ENCODE measurements at places on chromosomes 7 and 10.

DNA sequence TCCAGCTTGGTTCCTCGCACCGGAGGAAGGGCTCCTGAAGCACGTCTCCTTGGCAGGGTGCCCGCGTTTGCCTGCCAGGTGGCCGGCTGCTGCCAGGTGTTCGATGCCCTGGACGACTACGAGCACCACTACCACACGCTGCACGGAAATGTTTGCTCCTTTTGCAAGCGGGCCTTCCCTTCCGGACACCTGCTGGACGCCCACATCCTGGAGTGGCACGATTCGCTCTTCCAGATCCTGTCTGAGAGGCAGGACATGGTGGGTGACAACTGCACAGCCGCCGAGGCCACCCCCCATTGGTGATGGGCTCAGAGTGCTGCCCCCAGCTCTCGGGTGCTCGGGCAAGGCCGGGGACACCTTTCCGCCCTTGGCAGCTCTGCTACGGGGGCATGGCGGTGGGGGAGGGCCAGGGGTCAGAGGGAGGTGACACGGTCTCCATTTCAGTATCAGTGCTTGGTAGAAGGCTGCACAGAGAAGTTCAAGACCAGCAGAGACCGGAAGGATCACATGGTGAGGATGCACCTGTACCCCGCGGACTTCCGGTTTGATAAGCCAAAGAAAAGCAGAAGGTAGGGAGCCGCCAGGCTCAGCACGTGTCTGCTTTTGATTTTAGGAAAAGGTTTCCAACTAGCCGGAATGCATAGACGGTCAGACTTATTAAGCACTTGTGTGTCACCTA is 1.1 kb downstream of the ZNF511 start:
- no peak for DNase-seq

DNA sequence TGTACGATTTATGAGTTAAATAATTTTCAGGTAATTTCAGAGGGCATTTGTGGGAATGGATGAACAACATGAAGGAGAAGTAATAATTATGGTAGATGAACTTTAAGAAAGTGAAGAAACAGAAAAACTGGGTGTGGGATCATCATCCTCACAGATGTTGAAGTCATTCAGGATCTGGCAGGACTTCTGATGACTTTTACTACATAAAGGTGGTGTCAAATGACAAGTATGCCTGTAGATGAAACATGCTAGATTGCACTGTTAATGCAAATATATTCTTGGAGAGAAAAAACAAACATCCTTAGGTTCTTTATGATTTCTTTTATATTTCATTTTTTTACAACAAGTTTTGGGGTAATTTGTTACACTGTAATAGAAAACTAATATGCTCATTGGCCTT is 230.2 kb downstream of the PCLO start:
- no peak for DNase-seq

- no peak for DNase-seq
Observed at GRCh38 chr10:77212632-77213031, 425.0 kb downstream of the KCNMA1 start.

GRCh38 chr7:55794527-55794926 is 68.0 kb downstream of the SEPTIN14 start:
- no peak for DNase-seq

DNA sequence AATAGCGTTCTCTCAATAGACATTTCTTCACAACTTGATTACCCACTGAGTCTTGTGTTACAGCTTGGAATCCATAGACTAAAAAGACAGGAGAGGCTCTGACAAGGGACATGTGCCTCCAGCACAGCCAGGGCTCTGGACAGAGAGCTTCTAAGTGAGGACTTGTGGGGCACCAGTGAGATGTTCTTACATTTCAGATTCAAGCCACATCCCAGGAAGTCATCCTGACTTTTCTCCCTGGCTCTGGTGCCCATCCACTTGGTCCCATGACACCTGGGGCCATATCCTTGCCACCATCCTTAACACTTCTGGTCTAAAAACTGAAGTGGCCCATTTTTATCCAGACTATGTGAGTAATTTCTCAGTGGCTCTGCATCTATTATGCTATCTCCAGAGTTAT is 440.1 kb downstream of the TCERG1L start:
- DNase-seq: no peak

DNA sequence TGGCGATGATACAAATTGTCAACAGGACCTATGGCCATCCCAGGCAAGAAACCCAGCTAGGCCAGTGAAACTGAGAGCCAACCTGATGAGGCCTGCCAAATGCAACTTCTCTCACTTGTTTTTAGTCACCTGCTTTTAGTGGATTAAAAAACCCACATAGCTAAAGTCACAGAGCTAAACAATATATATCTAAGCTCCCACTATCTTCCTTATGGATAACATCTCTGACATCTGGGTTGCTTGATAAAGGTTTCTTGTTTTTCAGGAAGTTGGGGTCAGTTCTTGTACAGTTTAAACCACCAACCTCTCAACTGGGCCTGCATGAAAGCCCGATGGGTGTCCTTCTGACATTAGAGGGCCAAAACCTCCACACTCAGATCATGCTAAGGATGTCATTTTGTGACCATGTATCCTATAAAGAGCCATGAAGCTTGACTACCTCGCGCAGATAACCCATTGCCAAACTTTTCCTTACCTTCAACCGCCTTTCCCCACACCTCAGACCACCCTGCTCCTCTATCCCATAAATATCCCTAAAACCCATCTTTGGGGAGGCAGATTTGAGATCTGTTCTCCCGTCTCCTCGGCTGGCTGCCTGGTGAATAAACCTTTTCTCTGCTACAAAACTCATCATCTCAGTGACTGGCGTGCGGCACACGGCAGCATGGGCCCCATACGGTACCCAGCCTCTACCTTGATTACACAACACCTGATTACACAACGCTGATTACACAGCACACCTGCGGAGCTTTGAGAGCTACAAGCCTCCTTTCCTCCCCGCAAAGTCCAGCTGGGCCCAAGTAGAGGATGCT is 797 bp upstream of the STMP1 start:
- DNase-seq: no peak

DNA sequence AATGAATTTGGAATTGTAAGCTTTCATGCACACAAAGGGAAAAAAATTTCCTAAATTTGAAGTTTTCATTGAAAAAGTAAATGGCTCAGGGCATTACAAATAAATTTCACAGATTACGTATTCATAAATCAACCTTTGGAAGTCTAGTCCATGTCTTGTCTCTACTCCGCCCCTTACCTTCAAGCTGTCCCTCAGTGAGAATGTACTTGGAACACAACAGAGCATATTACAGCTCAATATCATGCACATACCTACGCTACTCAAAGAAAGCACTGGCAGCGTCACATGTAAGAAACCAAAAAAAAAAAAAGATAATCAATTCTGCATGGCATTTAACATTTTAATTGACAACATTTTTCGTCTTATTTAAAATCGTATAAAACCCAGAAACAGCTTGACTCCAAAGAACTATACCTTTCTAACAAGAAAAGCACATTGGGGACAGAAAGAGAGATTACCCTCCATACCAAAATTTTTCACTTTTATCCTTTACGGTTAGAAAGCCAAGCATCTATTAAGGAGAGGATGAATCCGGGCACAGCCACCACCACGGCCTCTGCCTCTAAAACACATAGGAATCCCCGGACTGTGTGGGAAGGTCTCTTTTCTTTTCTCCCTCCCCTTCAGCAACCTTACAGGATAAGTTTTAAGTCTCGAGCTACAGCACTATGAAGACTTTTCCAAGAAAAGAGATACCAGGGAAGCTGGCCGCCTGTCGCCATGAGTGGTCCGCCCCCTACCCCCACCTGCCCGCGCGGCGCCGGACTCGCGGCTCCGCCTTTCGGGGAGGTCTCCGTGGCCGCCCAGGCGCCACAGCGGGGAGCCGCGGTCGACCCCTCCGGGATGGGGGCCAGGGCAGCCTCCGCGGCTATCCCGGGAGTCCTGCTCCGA is 1.1 kb downstream of the JMJD1C start:
- DNase-seq: no peak

DNA sequence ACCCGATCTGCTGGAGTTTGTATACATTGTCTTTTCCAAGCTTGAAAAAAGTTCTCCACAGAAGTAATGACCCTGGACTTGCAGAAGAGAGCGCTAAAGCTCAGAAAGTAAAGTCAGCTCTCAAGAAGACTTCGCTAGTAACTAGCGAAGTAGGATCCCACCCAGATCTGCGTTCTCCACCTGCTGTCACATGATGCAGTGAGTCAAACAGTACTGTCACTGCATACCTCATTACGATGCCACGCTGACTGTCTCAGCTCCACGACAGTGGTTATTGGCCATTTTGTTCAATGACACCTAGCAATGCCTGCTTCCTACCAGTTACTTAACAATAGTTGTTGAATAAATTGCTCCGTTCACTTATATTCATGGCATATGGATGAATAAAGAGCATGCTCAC is 29.7 kb upstream of the SEC61G start:
- no peak for DNase-seq

DNA sequence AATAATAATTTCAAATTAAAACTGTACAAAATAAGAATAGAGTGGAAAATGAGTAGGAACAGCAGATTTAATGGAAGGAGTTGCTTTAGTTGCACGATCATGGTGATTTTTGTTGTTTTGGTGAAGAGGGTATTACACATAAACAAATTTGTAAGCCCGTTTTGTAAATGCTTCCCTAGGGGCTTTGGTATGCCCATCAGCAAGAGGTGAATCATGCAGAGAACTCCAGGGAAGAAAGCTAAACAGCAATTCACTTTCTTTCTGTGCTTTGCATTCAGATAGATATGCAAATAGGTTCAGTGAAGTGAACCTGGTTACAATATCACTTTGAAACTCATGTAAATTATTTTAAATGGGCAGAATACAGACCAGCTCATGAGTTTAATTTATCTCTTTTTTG is 422.2 kb upstream of the MTPN start:
- DNase-seq: no peak

DNA sequence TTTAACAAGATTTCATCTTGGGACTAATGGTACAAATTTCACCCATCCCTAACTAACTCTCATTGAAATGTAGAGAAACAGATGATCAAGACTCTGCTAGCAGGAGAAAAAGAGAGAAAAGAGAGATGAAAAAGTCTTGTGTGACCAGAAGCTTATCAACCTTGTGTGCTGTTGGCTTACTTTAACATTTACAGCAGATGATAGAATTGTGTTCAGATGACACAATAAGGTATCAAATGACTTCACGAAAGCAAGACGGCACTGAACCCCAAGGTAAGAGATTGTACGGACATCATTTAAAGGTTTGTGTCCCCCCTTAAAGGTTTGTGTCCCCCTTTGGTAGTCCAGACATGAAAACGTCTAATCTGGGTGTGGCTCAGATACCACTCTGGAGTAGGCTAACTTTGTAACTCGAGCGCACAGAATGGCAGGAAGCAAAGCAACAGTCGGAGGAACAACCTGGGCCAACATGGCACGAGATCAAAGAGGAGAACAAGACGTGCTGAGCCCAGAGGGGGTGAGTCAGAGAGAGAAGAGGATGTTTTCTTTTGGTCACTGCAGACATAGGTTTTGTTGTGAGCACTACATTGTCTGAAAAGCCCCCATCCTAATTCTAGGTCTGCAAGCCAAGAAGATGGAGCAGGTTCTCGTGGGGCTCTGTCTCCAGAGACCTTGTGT is 10.4 kb upstream of the LMBR1 start:
- no peak for DNase-seq

DNA sequence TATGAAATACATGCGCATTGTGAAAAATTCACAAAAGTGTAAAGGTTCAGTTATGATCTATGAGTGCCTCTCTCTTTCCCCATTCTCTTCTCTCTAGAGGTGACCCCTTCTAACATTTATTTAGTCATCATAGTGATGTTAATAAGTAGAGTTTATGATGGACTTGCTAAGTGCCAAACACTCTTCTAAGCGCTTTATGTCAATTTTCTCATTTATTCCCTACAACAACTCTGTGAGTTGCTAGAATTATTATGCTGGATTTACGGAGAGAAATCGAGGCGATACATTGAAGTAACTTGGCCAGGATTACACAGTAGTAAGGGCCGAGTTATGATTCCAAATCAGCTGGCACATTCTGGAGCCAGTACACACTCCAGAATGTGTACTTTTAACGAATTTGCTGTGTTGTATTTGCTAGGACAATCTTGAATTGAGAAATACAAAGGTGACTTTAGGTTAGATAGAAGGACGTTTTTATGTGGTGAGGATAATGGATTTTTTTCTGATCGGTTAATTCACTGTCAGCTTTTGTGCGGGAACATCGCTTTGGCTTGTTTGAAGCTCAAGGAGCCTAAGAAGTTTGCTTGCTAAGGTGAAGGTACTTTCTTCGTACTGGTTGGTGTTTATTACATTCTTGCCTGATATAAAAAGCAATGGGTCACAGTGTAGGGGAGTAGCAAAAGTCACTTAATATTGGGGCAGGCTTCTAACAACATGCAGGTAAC is 1.4 kb downstream of the ATRNL1 start:
- DNase-seq: no peak

DNA sequence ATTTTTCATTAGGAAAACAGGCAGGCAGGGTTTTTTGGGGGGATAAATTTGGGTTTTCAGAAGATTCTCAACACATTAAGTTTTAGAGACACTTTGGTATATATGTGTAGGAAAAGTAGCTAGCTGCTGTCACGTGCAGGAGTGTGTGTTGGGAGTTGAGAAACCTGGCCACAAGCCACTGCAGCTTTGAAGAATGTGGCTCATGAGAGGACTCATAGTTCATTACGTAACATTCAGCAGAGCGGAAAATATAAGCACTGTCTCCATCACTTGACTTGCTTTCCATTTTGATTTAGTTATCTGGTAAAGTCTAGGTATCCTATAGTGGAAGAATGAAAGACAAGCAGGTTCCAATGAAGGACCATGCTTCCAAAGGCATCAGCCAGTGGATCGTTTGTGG is 31.2 kb downstream of the SMNDC1 start:
- no peak for DNase-seq

DNA sequence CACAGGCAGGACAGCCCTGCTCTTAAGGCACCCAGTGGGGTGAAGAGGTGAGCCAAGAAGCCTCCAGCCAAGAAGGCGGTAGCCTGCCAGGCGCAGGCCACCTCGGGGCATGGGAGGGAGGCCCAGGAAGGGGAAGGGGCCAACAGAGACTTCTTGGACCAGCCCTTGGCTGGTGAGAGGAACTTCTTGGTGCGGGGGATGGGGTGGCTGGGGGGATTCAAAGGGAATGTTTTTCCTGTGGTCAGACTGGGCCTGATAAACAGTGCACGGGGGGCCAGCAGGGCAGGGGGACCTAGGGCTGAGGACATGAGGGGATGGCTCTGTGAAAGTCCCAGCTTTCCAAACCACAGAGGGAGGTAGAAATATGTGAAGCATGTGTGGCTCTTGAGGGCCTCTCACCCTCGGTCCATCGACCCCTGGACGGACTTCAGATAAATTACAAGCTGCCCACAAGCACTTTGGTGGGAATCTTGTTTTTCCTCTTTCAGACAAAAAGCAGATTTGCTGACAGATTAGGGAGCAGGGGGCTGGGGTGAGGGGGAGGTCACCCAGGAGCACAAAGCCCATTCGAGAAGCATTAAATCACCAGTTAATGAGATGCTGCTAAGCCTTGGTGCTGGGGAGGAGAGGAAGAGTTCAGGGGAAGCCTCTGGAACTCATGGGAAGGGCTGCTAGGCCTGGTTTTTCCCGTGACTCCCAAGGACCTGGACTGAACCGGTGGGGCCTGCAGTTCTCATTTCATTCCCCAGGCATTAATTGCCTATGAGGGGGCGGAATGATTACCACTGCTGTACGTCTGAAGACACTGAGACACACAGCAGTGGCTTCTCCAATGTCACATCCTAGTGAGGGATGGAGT is 11.3 kb downstream of the CRYGN start:
- DNase-seq: no peak
